ENCODE measurements at places on chromosomes 6 and 20. TPM values are rescaled to one million over a fixed set of nuclear protein-coding genes. Genes with fewer than 3 reads are reported as not detected.

CST5 gene
- total RNA-seq: not detected

APOBEC2 gene
- not detected for total RNA-seq

DCDC2 gene
- 6.7 TPM for total RNA-seq

CST9L gene
- not detected for total RNA-seq

GLYATL3 gene
- total RNA-seq: not detected

PHACTR1 gene
- 54.7 TPM for total RNA-seq

FOXF2 gene
- 2.3 TPM for total RNA-seq

VWA7 gene
- 0.69 TPM for total RNA-seq

PNLDC1 gene
- 0.23 TPM for total RNA-seq

ZSCAN31 gene
- 10.8 TPM for total RNA-seq

LRRN4 gene
- 0.23 TPM for total RNA-seq

BMP7 gene
- total RNA-seq: 23.3 TPM

MLIP gene
- total RNA-seq: 9.7 TPM

GUCA1A gene
- 4.8 TPM for total RNA-seq

SLC17A9 gene
- 0.23 TPM for total RNA-seq

RSPH4A gene
- 16.1 TPM for total RNA-seq

PTCRA gene
- total RNA-seq: not detected

SOBP gene
- 42.0 TPM for total RNA-seq
